ENCODE measurements at places on chromosomes 2 and 18.

- DNase-seq, result no peak
Observed at GRCh38 chr2:121101093-121101715, 183.8 kb downstream of the TFCP2L1 start.

- DNase-seq, result no peak
Observed at GRCh38 chr2:88751768-88752167, 60.3 kb downstream of the RPIA start.

DNA sequence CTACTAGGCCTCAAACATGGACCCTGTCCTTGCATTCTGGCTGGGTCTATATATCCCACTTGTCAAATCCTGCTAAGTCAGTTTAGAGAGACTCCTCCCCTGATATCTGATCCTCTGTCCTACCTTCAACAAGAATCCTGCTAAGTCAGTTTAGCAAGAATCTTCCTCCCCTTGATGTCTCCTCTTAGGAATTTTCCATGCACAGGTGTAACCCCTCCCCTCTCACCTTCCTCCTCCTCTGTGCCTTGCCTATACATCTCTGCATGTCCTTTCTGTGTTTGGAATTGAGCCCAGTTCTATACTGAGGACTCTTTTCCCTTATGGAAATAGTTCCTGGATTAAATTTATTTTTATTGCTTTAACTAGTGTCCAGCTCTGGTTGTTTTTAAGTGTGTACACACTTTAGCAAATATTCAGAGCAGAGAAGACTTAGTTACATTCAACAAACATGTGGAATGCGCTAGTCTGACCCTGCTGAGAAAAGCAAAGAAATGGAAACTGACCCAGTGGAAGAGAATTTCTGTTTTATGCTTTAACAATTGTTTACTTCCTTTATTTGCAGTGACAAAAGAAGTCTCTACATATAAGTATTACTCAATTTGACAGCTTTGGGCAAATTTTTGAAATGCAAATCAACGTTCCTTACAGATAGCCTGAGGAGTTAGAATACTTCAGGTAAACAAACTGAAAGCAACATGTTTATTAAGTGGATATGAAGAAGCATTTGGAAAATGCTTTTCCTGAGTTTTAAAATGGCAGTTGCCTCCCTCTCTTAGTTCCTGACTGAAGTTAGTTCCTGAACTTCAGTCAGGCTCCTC lies 80.6 kb downstream of the RIT2 start:
- no peak for DNase-seq

DNA sequence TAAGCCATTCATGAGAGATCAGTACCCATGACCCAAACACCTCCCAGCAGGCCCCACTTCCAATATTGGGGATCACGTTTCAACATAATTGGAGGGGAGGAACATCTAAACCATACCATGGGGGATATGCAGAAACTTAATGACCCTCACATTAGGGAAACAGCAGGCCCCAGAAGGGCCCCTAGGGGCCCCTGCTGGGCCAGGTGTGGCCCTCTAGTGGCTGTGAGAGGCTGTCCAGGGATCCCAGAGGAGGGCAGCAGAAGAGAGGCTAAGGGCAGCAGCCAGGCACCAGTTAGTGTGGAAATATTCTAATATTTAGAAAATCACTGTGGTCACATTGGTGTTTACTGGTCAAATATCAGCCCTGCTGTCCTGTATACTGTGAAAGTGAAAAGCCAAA lies 49.3 kb upstream of the ANKRD44 start:
- DNase-seq, result no peak

DNA sequence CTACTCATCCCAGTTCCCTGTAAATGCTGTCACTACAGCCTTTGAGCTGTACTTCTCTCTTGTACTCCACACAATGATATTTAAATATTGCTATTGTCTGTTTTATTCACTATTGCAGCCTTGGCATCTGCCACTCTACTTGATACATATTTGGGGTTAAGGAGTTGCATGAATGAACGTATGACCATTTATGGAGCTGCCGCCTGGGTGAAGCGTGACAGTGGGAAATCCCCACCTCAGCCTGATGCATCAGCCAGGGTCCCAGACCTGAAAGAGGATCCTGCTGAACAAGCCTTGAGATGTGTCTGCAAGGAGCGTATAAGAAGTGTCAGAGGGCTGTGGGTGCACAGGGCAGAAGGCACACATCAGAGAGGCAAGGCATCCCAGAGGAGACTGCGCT lies 39.1 kb downstream of the MRPL35 start:
- no peak for DNase-seq

DNA sequence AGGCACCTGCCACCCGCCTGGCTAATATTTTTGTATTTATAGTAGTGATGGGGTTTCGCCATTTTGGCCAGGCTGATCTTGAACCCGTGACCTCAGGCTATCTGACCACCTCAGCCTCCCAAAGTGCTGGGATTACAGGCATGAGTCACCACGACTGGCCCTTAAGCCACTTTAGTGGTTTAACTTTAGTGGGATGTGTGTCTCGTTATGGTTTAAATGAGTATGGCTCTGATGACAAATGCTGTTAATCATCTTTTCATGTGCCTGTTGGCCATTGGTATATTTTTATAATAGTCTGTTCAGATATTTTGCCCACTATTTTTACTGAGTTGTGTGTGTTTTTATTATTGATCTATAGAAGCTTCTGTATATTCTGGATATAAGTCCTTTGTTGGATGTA lies 205.9 kb downstream of the MYO1B start:
- no peak for DNase-seq

DNA sequence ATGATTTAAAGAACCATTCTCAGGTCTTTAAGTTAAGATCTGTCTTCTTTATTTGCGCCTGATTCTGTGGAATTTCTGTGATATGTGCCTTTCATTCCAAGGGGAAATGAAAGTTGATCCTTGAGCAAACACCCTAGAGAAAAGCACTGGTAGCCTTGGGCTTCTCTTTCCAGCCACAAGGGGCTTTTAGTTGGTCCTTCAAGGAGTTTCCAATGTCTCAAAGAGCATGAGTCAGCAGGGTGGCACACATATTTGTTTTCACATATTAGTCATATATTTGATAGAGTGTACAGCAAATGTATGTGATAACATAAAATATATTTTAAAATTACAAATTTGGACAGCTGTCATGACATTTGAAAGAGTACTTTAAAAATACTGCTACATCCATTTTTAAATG lies 339.5 kb downstream of the TXNL1 start:
- no peak for DNase-seq

DNA sequence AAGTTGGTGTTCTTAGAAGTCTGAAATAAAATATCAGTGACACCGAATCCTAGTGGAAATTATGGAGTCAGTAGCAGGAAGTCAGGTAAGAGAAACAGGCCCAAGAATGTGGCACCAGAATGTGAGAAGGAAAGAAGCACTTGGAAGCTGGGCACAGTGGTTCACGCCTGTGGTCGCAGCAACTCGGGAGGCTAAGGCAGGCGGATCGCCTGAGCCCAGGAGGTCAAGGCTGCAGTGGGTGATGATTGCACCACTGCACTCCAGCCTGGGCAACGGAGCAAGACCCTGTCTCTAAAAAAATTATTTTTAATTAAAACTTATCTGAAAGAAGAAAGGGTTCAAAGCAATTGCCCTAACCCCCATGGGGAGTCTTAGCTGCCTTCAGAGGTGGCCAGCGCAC lies 268.3 kb upstream of the SALL3 start:
- DNase-seq, result no peak

GRCh38 chr2:11437602-11438001 lies 28.4 kb downstream of the E2F6 start:
- DNase-seq, result no peak

DNA sequence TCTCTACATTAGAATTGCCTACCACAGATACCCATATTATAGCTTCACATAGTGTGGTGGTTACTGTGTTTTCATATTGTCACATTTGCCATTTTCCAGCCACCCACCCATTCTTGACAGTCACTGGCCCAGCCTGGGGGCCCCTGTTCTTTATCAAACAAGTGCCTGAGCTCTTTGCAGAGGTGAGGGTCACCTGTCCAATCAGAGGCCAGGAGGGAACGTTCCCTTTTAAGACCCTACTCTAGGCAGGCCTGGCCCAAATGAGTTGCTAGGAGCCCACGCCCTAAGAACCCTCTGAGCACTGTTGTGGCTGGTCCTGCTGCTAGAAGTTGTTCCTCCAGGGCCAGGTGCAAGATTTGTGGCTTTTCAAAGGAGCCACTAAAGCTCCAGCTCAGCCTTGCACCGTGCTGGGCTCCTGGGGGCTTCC lies 5.2 kb downstream of the IL37 start:
- DNase-seq, result no peak

DNA sequence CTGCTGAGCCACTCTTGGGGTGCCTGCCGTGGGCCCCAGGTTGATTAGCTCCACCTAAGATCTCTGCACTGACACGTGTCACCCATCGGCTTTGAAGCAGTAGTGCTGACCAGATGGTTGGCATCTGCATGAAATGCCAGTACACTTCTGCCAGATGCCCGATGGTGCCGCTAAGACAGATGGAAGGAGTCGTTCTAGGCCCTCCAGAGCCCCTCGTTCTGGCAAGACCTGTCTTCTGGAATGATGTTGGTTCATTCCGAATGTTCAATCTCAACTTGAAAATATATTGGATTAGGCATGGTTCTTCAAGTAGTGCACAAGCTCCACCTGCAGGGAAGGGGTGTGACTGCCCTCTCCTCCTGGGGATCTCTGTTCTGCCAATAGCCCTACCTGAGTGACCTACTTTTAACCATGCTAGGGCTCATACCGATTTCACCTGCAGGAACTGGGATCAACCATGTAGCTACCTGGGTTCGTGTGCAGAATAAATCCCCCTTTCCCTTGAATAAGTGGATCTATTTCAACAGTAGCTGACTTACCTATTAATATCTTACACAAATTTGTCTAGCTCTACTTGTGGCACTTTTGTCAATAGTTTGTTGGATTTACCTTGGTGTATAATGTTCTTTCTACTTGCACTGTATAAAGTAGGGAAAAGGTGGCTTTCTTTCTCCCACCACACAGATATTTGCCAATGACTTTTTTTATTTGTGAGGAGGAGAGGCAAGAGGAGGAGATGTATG lies 342.6 kb downstream of the CTNNA2 start:
- no peak for DNase-seq

DNA sequence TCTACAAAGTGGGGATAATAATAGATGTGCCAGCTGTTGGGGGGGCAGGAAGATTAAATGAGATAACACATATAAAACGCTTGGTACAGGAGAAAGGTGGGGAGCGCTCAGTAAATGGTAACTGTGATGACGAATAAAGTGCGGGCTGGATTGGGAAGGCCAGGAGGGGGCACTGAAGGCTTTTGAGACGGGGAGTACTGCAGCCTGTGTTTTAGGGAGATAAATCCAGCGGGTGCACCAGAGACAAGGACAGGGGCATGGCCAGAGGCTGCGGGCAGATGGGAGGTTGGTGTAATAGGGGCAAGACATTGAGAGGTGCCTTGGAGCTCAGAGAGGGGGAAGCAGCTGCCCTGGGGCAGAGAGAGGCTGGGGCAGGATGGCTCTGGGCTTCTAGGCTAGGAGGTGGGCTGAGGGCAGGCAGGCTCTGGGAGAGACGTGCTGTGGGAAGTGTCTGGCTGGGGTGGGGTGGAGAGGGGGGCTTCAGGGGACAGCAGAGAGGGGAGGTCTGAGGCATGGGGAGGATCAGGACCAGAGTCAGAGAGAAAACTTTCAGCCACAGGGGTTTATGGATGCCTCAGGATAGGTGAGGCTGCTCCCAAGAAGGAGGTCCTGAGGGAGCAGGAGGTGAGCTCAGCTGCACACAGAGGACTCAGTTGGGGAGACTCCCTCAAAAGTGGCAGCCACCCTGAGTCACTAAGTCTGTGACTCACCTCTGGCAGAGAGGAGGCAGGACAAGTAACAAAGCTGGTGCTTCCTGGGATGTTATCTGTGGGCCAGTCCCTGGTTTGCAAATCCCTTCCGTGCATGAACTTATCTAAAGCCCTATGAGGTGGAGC lies 18.8 kb downstream of the TEX44 start:
- no peak for DNase-seq

- DNase-seq, result no peak
Observed at GRCh38 chr2:182907081-182907830, 40.8 kb upstream of the FRZB start.

DNA sequence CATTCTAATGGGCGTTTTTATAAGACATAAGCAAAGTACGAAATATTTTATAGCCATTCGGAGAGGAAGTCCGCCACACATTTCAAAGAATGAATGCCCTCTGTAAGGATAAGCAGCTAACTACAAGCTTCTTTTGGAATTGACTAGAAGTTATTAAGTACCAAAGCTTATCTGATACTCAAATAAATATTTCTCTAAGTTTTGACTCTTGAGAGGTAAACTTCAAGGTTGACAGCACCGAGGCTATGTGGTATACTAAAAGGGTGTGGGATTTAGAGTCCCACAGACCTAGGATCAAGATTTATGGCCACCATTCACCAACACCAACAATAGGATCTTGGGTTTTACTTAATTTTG lies 48.1 kb upstream of the MSH2 start:
- no peak for DNase-seq

GRCh38 chr2:98501876-98502275 lies 57.2 kb downstream of the INPP4A start:
- no peak for DNase-seq

DNA sequence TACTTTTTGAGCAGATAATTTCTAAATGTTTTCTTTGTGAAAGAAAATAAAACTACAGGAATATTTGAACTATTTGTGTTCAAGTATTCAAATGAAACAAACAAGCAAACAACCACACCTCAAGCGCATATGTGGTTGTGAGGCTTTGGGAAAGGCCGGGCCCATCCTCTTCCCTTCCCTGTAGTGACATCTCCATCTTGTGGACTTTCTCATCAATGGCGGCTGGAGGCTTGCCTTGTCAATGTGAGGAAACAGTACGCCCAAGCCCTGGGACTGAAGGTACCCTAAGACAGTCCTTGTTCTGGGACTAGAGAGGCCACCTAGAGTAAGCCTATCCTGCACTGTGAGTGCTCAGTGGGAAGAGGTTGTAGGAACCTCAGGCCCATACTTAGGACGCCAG lies 166.8 kb downstream of the TPGS2 start:
- no peak for DNase-seq

DNA sequence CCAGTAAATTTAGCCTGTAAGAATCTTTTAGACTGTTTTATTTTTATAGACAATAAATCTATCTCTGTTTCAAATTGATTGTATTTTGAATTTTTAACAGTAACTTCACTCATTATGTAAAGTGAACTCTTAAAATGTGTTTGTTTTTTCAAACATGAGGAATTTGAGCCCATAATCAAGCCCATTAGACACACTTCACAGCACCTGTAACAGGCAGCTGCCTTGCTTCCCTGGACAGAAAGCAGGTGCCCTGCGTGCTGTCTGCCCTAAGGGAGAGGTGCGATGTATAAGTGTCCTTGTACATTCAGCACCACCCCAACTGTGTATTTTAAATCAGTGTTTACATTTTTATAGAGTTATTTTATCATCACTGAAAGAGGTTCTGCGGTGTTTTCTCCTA lies 186.5 kb upstream of the TPO start:
- DNase-seq, result no peak

DNA sequence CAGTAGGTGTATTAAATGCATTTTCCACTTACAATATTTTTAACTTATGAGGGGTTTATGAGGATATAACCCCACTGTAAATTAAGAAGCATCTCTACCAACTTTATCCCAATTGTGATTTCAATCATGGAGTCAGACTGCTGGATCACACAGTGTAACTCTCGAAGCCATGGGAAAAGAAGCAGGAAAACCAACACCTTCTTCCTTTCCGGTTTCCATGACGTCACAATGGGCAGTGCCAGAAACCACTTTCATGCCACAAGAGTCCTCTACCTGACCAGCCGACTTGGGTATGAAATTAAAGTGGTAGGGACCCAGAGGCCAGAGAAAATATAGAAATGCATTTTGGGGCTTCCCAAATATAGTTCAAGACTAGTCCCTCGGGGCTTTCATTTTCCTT lies 4.2 kb downstream of the RNF152 start:
- DNase-seq, result no peak

Measured in T-helper 9 cell (primary cell).